Naive B cell (primary cell): ENCODE measurements at places on chromosomes 5 and 9. TPM values are rescaled to one million over a fixed set of nuclear protein-coding genes. Genes with fewer than 3 reads are reported as not detected.
A peak's percentile ranks its signal among the peaks of the same experiment; 100 is the strongest.

DNA sequence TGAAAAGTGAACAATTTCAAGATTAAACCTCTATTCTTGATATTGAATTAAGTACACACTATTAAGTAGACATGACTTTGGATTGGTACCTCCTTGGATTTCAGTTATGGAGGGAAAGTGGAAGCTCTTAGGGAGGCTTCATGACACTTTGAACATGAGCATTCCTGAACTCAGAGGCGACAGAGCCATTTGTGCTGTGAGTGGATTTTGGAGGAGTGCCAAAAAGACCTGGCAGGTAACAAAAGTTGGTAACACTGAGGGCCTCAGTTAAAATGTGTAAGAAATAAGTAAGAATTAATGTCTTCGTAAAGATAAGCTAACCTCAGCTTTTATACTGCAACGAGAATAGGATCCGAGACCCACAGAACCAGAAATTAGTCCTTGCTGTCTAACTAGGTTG is 356.7 kb downstream of the ARRDC3 start:
- no peak for DNase-seq

- peak; percentile 79 for DNase-seq
These were observed at the start of gene GALNT10 for GRCh38 chr5:154190595-154191304. Gene GALNT10 (plus strand): TSS chr5:154190733. CDS start chr5:154190867, 134 bp downstream.

- no peak for DNase-seq
These were observed 1.1 kb downstream of the ISL1 start for GRCh38 chr5:51384281-51384840.

DNA sequence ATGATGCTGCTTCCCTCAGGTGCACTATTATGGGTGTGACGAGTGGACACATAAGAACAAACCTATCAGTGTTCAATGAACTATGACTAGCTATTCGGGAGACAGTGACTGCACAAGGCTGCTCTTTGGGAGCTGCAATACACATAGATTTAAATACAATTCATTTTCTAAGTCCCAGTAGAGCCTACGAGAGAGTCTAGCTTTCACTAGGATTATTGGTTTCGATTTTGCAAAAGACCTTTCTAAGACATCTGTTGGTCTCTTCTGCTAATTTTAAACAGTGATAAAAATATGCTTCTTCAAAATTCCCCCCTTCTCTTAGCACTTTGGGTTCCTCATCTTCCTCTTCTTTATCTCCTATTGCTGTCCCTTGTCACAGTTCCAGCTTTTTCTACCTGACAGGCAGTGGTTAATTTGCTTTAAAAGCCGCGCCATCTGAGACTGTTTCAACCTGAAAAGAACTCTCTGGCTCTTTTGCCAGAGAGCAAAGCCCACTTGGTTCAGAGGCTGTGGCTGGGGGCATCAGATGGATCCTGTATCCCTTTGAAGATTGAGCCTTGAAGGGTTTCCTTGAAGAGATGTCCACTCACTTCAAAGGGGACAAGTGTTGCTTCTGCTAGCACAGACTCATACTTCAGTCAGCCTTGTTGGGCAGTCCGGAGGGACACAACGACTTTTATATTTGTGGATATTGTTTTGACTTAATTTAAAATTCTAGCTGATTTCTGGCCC is 241.5 kb downstream of the MAN2A1 start:
- no peak for DNase-seq

DNA sequence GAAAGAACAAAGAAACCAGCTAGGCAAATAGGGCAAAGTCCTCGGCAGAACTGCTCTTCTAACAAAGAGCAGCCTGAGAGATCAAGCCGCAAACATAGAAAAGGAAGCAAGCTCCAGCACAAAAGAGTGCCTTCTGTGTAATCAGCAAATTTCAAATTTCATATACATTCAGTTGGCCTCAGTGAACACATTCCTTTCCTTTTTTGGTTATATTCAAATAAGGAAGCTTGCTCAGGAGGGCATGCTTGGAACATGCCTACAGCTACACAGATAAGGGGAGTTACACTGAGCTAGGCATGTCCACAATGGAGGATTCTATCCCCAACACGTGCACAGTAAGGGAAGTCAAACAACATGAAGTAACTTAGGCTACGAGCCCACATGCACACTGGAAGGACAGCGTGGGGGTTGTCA is 23.4 kb downstream of the IL33 start:
- DNase-seq: no peak

- DNase-seq: no peak
These were observed 86.1 kb downstream of the ADAMTS2 start for GRCh38 chr5:179258922-179259730.

- DNase-seq: no peak
These were observed 138.8 kb upstream of the LIFR start for GRCh38 chr5:38695021-38695958.

The KCNN2 gene
- polyA plus RNA-seq: not detected

DNA sequence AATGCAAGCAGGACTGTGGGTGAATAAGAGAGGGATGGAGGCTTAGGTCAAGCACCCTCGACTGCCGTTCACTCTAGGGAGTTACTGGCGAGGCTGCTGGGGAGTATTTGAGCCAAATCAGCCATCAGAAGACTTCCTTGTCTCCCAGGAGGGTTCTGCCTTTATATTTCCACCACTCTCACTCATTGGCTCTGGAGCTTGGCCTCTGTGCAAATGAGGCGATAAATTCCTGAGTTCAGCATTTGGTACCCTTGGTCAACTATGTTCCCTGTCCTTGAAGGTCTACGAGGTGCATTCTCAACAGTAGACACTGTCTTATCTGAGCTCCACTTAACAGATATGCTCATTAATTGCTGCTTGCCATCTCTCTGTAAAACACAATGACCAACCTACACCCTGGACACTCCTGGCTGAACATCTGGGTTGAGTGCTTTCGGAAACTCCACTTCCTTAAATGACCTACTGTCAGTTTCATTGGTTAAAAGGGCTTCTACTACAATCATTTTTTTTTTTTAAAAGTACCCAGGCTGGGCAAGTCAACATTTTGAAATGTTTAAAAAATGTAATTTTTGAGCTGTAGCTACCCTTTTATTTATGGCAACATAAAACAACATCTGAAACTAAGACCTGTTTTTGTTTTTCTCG is 153.2 kb downstream of the NTRK2 start:
- DNase-seq: no peak

DNA sequence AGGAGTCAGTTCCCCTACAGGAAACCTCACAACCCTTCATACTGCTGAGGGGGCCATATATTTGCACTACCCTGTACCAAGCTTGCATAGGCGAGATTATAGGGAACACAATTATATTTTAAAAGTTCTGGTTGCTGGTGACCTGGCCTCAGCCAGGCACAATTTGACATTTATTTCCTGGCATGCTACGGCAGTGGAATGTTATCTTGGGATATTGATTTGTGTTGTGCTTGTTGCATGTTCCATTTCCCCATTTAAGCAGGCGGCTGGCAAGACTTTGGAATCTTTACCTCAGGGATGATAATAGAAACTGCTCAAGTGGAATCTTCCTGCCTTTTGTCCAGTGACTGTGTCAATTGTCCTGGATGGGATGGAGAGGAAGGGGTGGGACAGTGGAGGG is 67.0 kb upstream of the RPS23 start:
- no peak for DNase-seq

DNA sequence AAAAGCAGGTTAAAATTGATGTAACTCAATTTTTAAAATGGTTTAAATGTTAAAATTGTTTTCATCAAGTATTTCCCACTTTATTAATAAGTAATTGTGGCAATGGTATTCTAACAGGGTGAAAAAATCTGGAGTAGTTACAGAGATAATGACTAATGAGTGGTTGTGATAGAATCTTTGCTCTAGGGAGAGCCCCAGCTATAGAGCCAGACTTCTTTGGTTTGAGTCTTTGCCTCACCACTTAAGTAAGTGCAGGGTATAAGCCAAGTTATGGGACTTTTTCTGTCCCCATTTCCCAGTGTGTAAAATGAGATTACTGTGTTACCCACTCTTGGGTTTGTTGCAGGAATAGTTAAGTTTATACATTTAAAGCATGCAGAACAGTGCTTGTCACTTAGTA is 158.1 kb downstream of the FER start:
- no peak for DNase-seq

The NAIP gene
- polyA plus RNA-seq: 1.8 TPM

DNA sequence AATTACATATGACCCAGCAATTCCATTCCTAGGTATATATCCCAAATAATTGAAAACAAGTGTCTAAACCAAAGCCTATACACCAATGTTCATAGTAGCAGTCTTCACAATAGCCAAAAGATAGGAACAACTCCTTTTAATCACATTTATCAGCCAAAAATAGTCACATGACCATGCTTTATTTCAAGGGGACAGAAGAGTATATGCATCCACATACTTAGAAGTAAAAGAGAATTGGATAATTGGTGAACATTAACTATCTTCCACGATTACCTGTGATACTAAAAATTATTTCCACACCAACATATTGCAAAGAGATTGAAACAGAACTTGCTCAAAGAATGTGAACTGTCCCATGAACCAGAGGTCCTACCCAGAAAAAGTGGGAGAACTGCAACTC is 51.8 kb upstream of the FOXE1 start:
- DNase-seq: no peak

- DNase-seq: no peak
These were observed 132.9 kb downstream of the ADGRV1 start for GRCh38 chr5:90691533-90691932.

DNA sequence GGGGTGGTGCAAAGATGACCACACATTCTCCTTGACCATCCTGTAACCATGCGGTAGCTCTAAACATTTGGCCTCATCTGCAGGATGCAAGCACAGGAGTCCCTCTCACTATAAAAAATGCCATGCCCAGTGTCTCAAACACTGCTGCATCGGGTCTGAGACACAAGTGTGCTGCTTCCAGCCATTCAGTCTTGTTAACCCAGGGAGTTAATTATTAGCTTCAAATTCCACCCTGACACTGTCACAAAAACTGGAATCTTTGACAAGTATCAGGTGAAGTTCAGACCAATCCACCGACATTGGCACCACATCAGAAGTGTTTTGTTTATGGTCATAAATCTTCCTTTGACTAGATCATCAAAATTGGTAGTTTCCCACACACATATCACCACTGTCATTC is 119.1 kb upstream of the RASEF start:
- no peak for DNase-seq

GRCh38 chr5:114250536-114250935 is 111.3 kb upstream of the KCNN2 start:
- no peak for DNase-seq

The TLX3 gene
- polyA plus RNA-seq: not detected
